ENCODE measurements at places on chromosomes 7 and 10.

DNA sequence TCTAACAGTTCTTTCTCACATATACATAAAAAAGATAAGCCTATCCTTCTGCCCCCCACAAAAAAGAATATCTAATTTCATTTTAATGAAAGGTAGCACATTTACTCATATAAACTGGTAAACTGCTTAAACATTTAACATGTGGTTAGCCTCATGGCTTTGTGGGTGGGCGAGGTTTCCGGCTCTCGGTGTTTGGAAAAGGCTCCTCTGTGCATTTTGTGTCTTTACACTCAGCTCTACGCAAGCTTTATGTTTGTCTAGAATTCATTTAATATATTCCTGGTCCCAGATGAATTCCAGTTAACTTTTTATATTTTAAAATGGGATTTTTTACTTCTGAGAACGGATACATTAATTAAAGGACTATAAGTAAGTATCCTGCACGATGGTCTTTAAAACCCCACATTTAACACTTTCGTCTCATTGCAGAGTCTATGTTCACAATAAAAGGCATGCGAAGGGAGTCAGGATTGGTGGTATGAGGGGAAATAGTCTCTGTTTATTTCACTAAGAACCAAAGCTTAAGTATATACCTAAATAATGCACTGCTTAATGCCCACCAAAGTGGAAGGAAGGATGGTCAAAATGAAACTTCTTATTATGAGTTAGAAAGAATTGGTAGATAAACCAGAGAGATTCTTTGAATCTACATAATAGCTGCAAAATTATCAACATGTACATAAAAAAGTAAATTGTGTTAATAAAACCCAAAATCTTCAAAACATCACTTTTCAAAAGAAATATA is 197.2 kb downstream of the CRPPA start:
- peak; percentile 12 for DNase-seq

DNA sequence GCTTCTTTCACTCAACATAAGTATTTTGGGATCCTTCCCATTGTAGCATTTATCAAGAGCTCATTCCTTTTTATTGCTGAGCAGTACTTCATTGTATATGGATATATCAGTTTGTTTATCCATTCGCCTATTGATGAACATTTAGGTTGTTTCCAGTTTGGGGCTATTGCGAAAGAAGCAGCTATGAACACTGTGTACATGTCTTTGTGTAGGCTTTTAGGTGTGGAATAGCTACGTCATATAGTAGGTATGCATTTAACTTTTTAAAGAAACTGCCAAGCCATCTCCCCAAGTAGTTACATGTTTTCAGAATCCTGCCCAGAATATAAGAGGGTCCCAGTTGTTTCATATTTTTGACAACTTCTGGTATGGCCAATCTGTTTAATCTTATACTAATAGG is 468.1 kb downstream of the IPMK start:
- DNase-seq: no peak

- DNase-seq: no peak
Observed at GRCh38 chr7:148447221-148447849, 143.2 kb upstream of the C7orf33 start.

DNA sequence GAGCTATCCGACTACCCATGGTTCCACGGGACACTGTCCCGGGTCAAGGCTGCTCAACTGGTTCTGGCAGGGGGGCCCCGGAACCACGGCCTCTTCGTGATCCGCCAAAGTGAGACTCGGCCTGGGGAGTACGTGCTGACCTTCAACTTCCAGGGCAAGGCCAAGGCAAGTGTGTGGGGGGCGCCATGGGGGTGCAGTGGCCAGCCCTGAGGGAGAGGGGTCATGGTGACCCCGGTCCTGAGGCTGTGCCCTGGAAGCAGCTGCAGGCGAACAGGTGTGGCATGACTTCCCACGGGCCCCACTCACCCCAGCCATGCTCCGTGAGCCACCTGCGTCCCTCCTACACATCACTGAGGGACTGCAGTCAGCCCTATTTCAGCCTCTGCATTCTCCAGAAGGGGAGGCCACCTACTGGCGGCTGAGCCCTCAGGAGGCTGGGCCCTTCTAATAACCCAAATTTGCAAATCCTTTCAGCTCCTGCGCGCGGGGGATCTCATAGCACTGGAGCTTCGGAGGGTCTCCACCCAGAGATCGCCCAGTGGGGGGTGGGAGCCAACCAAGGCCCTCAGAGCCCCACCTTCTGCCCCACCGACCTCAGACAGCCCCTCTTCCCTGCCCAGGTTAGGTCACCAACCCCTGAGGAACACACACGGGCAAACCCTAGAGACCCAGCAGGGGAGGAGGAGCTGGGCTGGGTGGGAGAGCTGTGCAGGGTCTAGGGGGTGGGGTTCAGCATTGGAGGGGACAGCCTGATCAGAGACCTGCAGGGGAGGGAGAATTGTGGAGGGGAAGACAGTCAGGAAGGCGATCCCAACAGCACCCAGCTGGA is 30.8 kb downstream of the SH2B2 start:
- DNase-seq: no peak

DNA sequence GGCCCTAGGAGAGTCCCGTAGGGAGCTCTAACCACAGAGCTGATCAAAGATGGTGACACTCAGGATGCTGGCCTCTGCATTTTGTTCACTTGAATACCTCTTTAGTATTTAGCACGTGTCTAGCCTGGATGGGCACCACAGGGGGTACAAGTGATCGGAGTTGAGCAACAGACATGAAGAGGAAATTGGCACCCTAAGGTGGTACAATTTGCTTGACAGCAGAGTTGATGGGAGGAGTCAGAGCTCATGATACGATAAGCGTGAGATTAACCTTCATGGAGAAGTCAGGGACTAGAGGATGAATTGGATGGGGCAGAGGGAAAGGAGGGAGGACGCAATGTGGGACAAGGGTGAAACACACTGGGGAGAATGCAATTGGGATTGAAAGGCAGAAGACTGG is 9.9 kb upstream of the ZNF212 start:
- no peak for DNase-seq

DNA sequence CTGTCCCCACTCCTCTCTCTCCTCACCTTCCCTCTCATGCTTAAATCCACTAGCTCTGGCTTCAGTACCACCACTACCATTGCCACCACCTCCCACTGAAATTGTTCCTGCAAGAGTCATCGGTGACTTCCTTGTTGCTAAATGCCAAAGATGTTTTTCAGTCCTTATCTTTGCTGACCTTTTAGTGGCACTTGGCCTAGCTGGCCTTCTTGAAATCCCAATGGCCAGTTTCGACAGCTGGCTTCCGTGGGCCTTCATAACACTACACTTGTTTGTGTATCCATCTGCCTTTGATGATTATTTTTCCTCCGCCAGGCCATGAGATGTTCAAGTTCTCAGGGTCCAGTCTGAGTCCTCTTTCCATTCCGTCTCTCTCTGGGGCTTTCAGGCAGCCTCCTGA is 118.2 kb upstream of the NANOS1 start:
- DNase-seq: no peak

GRCh38 chr7:16999541-17000267 is 117.9 kb upstream of the AGR3 start:
- no peak for DNase-seq
